ENCODE measurements at places on chromosomes 2 and 18. TPM values are rescaled to one million over a fixed set of nuclear protein-coding genes. Genes with fewer than 3 reads are reported as not detected.

GRCh38 chr2:70850925-70851324 lies 15.3 kb upstream of the CD207 start:
- no peak for DNase-seq

- DNase-seq = no peak
Measured at GRCh38 chr18:44033144-44033701, 647.5 kb upstream of the SETBP1 start.

Gene C2orf92
- total RNA-seq = 7.1 TPM

GRCh38 chr2:6881046-6881445 lies 3.5 kb downstream of the RSAD2 start:
- no peak for DNase-seq

GRCh38 chr18:59479776-59480175 lies 120.7 kb upstream of the LMAN1 start:
- no peak for DNase-seq

Gene LAMA1
- 1.8 TPM for total RNA-seq

DNA sequence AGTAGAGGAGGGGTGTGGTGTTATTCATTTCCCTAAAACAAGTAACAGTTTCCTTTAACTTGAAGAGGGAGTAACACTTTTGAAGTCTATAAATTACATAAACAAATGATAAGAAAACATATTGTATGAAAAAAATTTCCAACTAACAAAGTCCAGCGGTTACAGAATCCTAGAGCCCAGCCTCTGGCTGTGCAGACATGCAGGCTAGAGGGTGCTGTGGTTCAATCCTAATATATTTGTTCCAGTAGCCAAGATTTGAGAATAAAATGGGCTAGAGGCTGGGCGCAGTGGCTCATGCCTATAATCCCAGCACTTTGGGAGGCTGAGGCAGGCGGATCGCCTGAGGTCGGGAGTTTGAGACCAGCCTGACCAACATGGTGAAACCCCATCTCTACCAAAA lies 56.9 kb downstream of the WDR75 start:
- no peak for DNase-seq

Gene ACMSD
- total RNA-seq = not detected

Gene NYAP2
- total RNA-seq = not detected

GRCh38 chr2:160247296-160248035 lies 47.4 kb upstream of the ITGB6 start:
- no peak for DNase-seq

- DNase-seq = no peak
Measured at GRCh38 chr2:222058819-222059445, 239.9 kb downstream of the PAX3 start.

Gene MYO3B
- not detected for total RNA-seq

Gene FMNL2
- total RNA-seq = 35.5 TPM

Gene GNAL
- 16.9 TPM for total RNA-seq

Gene KANSL1L
- 28.8 TPM for total RNA-seq

DNA sequence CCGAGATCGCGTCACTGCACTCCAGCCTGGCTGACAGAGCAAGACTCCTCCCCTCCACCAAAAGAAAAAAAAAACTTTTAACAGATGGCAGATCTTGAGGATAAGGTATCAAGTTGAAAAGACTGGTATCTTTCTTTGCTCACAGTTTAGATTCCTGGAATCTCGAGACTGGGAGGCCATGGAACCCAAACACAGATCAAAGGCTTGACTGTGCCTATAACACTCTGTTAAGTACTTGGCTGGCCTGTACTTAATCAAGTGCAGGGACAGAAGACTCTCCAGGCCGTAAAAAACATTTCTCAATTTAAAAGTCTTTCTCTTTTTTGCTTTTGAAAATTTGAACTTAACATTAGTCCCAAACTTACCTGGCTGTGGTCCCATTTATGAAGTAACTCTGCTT lies 107.1 kb upstream of the ZNF516 start:
- DNase-seq = no peak

Gene AGAP1
- 33.3 TPM for total RNA-seq

GRCh38 chr2:19801367-19802080 lies 100.3 kb downstream of the TTC32 start:
- peak; percentile 95 for DNase-seq

Gene POTEI
- not detected for total RNA-seq

- DNase-seq = no peak
Measured at GRCh38 chr2:130755256-130756052, at the start of gene AMER3. AMER3 (plus strand) TSS chr2:130755540; CDS start chr2:130762073, 6,533 bp downstream.

DNA sequence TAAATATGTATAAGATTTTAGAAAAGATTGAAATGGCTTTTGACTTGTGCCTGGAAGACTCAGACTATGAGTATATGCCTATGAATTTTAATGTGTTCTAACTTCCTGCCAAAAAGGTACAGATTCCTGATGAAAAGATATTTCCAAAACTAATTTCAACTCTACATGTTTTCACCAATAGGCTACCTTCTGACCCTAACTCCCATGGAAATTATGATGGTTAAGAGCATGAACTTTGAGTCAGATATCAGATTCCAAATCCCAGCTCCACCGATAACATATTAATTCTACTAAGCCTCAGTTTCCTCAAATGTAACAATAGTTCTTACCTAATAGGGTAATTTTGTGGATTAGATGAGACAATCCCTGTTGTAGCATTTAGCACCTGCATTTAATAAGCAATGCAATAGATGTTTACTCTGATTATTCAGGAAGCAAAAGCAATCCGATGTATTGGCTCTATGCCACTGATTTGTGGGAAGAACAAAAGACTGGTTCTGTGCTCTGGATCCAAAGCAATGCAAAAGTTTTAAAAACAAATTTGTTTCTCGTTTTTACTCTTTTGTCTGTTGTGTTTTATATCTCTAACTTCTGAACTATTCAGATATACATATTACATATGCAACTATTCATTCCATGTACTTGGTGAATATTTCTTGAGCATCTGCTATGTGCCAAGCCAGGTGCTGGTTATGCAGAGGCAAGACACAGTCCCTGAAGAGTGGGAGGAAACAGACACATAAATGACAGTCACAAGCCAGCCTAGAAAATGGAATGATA lies 115.4 kb downstream of the GATA6 start:
- DNase-seq = no peak

Gene UGT1A10
- total RNA-seq = not detected

DNA sequence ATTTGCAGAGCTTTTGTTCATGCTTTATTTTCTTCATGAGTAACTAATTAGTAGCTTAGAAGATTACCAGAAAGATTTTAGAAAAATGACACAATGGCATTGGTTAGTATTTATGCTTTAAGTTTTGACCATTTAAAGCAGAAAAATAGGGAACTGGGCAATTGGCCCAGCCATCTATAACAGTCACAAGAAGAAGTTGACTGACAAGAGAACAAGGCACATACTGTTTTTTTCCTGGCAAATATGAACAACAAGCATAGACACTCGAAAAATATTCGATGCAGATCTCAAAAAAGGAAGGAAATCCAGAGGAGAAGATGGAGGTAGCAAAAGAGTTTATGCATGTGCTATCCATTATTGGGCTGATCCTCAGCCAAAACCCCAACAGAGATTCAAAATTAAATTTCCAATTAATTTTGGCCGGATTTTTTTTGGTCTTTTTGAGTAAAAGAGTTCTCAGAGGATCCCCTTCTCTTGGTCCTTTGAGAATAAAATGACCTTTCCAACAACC lies 200.8 kb upstream of the SLC35G4 start:
- no peak for DNase-seq

DNA sequence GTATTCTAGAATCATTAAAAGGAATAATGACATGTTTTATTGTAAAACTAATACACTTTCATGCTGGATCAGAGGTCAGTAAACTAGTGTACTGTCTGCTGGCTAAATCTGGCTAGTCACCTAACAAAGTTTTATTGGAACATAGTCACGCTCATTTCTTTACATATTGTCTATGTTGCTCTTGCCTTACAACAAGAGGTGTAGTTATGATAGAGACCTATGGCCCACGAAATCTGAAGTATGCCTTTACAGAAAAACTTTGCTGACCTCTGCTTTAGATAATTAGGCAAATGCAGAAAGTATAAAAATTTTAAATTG lies 29.9 kb upstream of the SCYGR2 start:
- no peak for DNase-seq

DNA sequence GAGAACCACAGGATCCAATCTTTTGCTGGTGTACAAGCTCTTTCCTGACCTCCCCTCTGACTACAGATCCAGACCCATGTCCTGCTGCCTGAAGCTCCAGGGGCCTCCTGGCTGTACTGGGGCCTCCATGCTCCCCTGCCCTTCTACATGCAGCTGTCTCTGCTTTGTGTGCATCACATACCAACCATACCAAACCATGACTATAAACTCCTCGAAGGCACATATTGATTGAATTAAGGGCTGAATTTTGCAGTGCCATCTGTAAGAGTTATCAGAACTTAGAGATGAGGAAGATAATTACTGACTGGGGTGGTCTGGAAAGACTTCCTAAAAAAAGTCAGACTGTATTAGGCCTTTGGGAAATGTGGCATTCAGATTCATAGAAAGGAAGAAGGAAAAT lies 139.9 kb upstream of the CXCR4 start:
- no peak for DNase-seq

DNA sequence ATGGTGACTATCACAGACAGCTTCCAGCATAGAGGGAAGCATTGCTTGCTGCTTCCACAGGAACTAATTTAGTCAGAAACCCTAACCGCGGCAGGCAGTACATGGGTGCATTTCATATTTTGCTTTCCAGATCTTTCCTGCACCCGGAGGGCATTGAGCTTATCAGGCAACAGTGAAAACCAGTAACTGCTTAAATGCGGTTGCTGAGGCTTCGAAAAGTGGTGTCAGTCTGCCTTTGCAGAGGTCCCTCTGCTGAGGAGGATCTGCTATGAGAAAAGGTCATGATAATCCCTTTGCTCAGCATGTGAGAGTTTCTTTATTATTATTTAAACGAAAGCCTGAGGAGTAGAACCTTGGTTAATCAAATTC lies 44.6 kb upstream of the ROCK2 start:
- no peak for DNase-seq

Gene KCNK3
- total RNA-seq = 24.4 TPM

DNA sequence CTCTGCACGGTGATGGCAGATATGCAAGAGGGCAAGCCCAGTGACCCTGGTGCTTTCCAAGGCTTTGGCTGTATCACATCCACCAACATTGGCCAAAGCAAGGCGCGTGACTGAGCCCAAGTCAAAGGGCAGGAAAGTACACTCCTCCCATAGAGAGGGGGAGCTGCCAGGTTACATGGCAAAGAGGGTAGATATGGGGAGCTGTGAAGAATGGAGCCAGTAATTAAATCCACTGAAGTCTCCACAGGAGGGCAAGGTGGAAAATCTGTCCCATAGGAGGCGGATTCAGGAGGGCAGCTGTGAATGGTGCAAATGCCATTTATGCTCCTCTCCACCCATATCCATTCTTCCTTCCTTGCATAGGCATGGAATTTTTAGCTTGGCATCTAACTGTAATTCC lies 44.6 kb upstream of the THOC1 start:
- DNase-seq = no peak

GRCh38 chr2:215883799-215884198 lies 129.6 kb downstream of the MREG start:
- no peak for DNase-seq

Gene REG1B
- 0.69 TPM for total RNA-seq

GRCh38 chr18:76433788-76434187 lies 61.3 kb downstream of the ZNF516 start:
- peak; percentile 62 for DNase-seq

- DNase-seq = no peak
Measured at GRCh38 chr2:38315707-38316333, 61.3 kb downstream of the ATL2 start.

DNA sequence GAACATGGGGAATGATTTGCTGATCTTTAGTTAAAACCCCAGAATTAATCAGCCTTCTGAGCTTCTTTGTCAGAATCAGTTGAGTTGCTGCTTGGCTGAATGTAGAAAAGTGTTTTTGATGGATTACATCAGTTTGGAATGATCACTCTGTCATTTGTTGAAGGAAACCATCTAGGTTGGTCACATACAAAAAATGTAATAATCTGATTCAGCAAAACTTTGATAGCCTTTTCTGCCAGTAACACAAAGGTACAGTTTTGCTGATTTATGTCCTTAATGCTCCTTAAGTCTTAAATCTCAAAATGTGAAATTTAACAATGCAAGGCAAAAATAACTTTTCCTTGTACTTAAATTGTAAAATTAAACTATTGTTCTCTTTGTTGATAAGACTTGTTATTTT lies 74.3 kb downstream of the GALNT13 start:
- no peak for DNase-seq

DNA sequence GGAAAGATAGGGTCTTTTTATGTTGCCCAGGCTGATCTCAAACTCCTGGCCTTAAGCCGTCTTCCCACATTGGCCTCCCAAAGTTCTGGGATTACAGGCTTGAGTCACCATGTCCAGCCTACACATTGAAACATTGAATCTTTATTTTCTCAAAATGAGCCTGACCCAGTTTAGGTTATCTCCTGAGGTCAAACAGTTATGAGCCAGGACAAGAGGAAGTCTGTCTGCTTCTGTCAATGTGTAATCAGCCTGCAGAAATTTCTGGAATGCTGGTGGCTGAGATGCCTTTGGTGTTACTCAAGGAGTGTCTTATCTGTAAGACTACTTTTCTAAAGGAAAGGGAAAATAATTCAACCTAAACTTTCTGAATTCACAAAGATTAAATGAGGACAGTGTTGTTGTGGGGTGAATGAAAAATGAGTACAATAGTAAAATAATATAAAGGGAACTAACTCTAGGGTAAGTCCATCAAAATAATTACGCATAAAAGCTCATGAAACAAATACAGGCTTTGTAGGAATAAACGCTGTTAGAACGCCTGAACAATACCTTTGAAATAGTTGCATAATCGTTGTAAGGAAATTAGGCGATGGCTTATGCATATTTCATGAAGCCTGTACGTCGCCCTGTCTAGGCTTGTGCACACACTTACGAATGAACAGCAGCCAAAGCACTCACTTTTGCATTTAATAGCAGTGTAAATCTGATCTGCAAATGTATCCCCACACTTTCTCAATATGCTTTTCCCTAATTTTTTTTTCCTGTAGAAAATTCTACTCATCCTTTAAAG lies 260.8 kb downstream of the RDH14 start:
- no peak for DNase-seq

- no peak for DNase-seq
Measured at GRCh38 chr2:50529600-50530218, 502.2 kb downstream of the NRXN1 start.

DNA sequence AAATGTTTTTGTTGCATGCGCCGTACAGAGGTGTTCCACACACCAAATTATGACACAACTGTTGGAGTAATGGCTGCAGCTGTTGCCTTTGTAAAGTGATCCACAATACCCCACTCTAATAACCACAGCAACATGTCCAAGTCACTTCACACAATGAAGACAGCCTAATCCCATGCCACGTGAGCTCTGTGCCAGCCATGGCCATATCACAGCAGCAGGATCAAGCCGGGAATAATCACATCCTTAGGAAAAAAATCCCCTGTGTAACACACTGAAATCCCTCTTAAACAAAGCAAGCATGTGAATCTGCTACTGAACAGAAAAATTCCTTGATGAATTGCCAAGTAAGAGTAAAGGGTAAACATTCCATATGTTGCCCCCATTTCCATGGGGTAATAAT lies 179.5 kb upstream of the PARD3B start:
- no peak for DNase-seq

GRCh38 chr18:11091746-11092145 lies 57.6 kb downstream of the PIEZO2 start:
- no peak for DNase-seq

Data from posterior vena cava (tissue), 2 donors.